Chondrocyte (in vitro differentiated cells): ENCODE measurements at places on chromosomes 13 and 19.

- H3K27me3 ChIP-seq: no peaks in the 10 kb centered on the region
- no peak for DNase-seq
- H3K4me1 ChIP-seq: peaks cover 35% of the 10 kb centered on the region
- no peak overlapping the region for H3K27ac ChIP-seq
- H3K36me3 ChIP-seq: peaks cover 2% of the 10 kb centered on the region
These were observed 1.6 kb downstream of the TEX30 start for GRCh38 chr13:102772042-102772425.

DNA sequence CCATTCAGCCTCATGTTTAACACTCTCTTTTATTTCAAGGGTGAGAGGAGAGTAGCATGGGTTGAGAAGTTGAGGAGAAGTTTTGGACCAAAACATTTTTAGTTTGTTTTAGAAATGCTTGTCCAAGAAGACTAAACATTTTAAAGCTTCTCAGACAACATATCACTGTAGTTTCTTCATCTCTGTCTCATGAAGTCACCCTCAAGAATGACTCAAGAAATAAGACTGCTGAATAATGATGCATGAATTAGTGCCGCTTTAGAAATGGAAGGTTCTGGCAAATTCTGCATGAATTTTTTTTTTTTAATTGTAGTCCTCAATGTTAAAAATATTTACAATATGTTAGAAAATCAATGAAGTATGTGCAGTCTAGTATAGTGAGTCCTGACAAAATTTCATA, 422.7 kb upstream of the ARGLU1 start:
- H3K4me3 ChIP-seq: no peak overlapping the region
- no peak overlapping the region for H3K27ac ChIP-seq
- no peaks in the 10 kb centered on the region for H3K36me3 ChIP-seq
- no peak for DNase-seq
- no peaks in the 10 kb centered on the region for H3K27me3 ChIP-seq
- peaks cover 16% of the 10 kb centered on the region for H3K4me1 ChIP-seq

GRCh38 chr19:15197275-15197941, 3.4 kb downstream of the NOTCH3 start:
- peak overlapping the region; percentile 82 for H3K4me3 ChIP-seq
- H3K36me3 ChIP-seq: peaks cover 20% of the 10 kb centered on the region
- H3K27me3 ChIP-seq: no peaks in the 10 kb centered on the region
- no peak for DNase-seq

- H3K27ac ChIP-seq: peak overlapping the region; percentile 99
- peaks cover 55% of the 10 kb centered on the region for H3K4me1 ChIP-seq
- H3K36me3 ChIP-seq: peaks cover 1% of the 10 kb centered on the region
- no peak overlapping the region for H3K4me3 ChIP-seq
- no peaks in the 10 kb centered on the region for H3K27me3 ChIP-seq
- DNase-seq: peak; percentile 57
These were observed 101.3 kb downstream of the GNG7 start for GRCh38 chr19:2600914-2601870.

GRCh38 chr13:48560657-48561337, 27.9 kb upstream of the RCBTB2 start:
- no peak overlapping the region for H3K27ac ChIP-seq
- H3K4me3 ChIP-seq: no peak overlapping the region
- DNase-seq: no peak
- no peaks in the 10 kb centered on the region for H3K27me3 ChIP-seq
- peaks cover 1% of the 10 kb centered on the region for H3K36me3 ChIP-seq
